ENCODE measurements at places on chromosomes 6 and 20. TPM values are rescaled to one million over a fixed set of nuclear protein-coding genes. Genes with fewer than 3 reads are reported as not detected.

The MUCL3 gene
- polyA plus RNA-seq = 0.04 TPM

The MAP1LC3A gene
- 15.7 TPM for polyA plus RNA-seq

The LY6G6C gene
- 0.21 TPM for polyA plus RNA-seq

The FKBP1C gene
- polyA plus RNA-seq = 1.2 TPM

The BPIFA2 gene
- polyA plus RNA-seq = not detected

The DPPA5 gene
- polyA plus RNA-seq = not detected

The MLIP gene
- polyA plus RNA-seq = not detected

The TRIM31 gene
- polyA plus RNA-seq = 3.3 TPM

The CEBPB gene
- polyA plus RNA-seq = 74.0 TPM

The NHLRC1 gene
- 2.7 TPM for polyA plus RNA-seq

The JPH2 gene
- 3.4 TPM for polyA plus RNA-seq

The TP53INP2 gene
- 4.5 TPM for polyA plus RNA-seq

The BCLAF1 gene
- 96.0 TPM for polyA plus RNA-seq
